Stimulated activated CD8-positive, alpha-beta memory T cell treated with anti-CD3 and anti-CD28 coated beads, Interleukin-2, amount 100 ng/mL, for 48 hours (primary cell): ENCODE measurements at places on chromosomes 13 and 19.

GRCh38 chr19:18271433-18271841, 2.8 kb downstream of the IQCN start:
- DNase-seq, result no peak

GRCh38 chr19:43643326-43643725, 3.7 kb upstream of the CADM4 start:
- no peak for DNase-seq

GRCh38 chr13:113765564-113765910, 6.5 kb downstream of the TMEM255B start:
- DNase-seq, result no peak

GRCh38 chr19:4380254-4380727, 20.1 kb downstream of the SH3GL1 start:
- DNase-seq, result no peak

DNA sequence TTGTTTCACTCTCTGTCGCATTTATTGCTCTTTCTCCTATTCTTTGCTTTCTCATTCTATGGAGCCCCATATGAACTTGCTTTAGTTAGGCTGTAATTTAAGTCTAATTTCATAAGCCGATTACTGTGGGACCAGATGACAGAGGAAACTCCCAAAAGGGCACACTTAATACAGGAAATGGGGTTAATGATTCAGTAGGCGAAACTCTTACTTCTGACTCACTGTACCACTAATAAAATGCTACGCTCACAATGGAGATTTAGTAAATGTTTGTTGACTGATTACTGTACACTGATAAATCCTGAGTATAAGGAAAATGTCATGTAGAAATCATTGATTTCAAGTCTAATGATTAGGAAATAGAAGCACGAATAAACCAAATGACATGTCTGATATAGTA, 276.4 kb downstream of the KLF5 start:
- no peak for DNase-seq

GRCh38 chr19:38813323-38813722, 578 bp upstream of the LGALS4 start:
- no peak for DNase-seq

DNA sequence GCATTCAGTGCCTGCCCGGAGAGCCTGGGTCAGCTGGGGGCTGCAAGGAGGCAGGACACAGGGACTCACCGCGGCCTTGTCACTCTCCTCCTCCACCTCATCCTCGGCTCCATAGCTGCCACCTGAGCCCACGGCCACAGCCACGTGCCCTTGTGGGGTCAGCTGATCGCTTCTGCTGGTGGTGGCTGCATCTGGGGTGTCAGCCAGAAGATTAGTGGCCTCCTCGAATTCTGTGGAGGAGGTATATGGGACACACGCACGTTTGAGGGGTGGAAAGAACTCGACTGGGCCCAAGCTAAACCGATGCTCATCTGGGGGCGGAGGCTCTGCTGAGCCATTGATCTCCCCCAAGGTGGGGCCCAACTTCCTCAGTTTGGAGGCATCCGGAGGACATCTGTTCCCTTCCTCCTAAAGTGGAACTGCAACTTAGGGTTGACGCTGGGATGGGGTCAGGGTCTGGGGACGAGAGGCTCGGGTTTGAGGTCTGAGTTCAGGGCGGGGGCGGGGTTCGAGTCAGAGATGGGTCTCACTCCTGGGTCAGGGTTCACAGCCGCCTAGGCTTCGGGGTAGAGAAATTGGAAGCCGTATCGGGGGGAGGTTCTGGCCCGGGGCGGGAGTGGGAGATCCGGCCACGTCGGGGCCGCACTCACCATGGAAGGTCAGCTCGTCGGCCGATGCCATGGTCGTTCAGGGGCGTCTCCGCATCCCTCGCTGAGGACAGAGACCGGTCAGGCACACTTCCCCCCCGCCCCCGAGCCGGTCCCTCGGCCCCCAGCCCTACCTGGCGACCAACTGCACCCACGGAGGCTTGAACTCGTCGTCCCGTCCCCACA, 493 bp downstream of the YIPF2 start:
- no peak for DNase-seq

DNA sequence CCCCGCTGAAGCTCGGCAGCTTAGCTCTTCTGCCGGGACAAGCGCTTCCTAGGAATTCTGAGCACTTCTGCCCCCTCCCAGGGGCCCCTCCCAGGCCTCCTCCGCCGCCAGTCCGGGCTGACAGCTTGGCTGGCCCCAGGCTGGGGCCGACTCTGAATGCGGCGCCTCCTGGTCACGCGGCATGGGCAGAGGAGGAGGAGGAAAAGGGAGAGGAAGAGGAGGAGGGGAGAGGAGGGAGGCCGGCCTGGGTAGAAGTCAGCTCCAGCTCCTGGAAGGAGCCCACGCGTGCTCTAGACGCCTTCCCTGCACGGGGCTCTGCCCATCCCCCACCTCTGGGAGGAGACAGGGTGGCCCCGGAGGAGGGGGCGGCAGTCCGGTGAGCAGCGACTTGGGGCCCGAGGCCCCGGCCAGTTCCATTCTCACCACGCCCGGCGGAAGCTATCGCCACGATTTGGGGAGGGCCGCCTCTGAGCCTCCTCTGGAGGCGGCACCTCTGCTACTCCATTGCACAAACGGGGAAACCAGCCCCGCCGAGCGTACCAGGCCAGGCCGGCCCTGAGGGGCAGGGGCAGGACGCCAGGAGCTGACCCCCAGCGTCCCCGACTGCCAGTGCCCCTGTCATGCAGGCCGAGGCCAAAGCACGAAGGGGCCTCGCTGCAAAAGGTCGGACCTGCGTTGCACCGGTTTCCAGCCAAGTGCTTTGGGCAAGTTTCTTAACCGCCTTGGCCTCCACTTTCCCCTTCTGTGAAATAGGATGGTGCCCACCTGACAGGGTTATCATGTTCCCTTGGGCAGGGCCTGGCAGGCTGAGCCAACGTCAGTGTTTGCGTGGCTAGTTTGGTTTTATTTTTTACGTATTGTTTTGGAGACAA, 31.6 kb downstream of the CCNE1 start:
- DNase-seq, result no peak

DNA sequence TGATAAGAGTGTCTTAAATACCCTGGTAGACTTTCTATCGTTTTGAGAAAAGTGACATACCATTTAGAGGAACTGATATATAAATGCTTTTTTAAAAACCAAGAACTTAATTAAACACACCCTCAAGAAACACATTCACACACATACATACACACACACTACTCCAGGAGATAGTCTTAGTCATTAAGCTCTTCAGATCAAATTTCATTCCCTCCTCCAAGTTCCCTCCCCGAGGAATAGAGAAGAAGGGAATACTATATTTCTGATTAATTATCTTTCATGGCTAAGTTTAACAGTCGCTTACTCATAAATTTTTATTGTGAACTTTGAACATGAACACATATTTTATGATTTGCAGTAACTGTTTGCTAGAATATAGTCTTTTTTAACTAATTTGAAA, 1109.5 kb downstream of the SLITRK1 start:
- no peak for DNase-seq
